ENCODE measurements at places on chromosomes 12 and 14.

- no peak for DNase-seq
Measured at GRCh38 chr12:121955258-121956237, 37.2 kb downstream of the CFAP251 start.

- DNase-seq, result peak; percentile 82
Measured at GRCh38 chr12:27179400-27180214, 64.5 kb upstream of the STK38L start.

GRCh38 chr14:69014829-69015259 lies 35.7 kb upstream of the ACTN1 start:
- no peak for DNase-seq

DNA sequence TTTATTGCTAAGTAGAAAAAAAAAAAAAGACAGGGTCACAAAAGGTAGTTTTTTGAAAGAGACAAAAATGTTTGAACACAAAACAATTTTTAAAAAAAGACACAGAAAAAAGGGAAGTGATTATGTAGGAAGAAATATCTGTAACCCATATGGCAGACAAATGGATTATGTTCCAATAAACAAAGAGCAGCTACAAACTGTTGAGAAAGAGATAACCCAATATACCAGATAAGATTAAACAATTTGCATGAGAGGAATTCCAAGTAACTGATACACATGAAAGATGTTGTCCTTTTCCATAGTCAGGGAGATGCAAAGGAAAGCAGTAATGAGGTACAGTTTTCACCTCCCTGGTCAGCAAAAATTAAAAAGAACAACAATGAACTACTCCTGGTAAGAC lies 44.9 kb downstream of the PTPRR start:
- DNase-seq, result no peak

GRCh38 chr12:71125949-71126348 lies 31.9 kb downstream of the TSPAN8 start:
- no peak for DNase-seq

DNA sequence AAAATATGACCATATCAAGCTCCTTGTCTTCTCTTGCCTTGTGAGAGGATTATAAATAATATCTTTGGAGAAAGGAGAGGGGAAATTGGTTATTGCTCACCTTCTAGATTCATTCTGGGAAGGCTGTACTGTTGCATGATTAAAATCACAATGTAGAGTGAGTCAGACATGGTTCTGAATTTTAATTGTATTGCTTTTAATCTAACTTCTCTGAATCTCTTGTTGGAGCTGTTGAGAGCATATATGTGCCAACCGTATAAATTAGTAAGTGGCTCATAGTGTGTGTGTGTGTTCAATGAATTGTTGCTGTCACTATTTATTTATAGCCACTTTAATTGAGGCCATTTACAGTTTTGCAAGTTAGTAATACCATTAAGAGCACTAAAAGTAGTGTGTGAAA lies 56.1 kb downstream of the KCNJ8 start:
- DNase-seq, result no peak

DNA sequence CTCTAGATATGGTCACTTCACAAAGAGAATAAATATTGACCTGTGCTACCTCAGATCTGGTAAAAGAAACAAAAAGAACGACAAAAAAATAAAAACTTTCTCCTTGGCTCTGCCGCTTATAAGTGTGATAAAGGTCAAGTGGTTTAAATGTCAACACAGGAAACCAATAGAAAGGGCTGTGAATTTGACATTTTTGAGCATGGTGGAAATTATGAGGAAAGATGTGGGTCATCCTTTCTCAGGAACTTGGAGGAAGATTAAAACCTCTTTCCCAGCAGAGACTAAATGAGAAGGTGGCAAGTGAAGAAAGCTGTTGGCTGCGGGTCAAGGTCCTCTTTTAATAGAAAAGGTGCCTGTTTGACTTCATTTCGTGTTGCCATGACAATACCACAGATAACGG lies 28.2 kb downstream of the TESPA1 start:
- no peak for DNase-seq

GRCh38 chr14:93693914-93694313 lies 94.4 kb downstream of the PRIMA1 start:
- DNase-seq, result no peak

- peak; percentile 50 for DNase-seq
Measured at GRCh38 chr14:35159742-35160409, 37.5 kb downstream of the PRORP start.

- DNase-seq, result no peak
Measured at GRCh38 chr14:83172363-83172762, 1638.7 kb upstream of the SEL1L start.

GRCh38 chr12:122081697-122082221 lies 3.2 kb downstream of the MLXIP start:
- peak; percentile 66 for DNase-seq

- no peak for DNase-seq
Measured at GRCh38 chr14:74195623-74196022, 43.6 kb upstream of the VSX2 start.

DNA sequence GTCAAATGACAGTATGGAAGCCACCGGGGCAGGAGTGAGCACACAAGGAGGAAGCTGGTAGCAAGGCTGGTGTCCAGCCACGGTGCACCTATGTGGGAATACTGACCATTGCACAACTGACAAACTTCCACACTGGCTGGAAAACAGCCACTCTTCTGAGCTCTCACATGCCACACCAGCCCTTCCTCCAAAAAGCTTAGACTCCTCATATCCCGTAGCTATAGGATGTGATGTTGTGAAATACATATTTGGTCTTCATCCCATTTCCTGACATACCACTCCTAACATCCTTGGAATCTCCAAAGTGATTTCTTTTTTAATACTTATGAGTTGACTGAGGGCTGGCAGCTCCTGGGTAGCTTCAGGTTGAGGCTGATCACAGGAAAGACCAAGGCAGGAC lies 103.6 kb downstream of the NTF3 start:
- DNase-seq, result no peak

- no peak for DNase-seq
Measured at GRCh38 chr12:67002720-67003119, 266.4 kb upstream of the CAND1 start.

DNA sequence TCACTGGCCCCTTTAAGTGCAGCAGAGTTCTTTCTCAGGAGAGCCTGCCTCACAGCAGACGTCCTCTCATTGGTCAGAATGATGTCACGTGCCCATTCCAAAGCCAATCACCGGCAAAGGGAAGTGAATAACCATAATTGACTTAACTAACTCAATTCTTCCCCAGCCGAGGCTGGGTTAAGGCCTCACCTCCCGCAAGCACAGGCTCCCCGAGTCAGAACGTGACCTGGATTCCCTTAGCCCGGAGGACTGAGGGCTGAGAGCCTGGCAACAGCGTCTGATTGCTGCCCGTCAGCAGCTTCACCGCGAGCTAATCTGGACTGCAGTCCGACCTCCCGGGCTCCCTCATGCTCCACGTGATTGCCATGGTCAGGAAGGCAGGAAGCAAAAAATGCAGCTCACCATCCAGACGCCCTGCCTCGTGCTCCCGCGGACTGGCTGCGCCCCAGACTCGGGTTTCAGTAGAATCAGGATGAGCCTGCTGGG lies 92.1 kb upstream of the FZD10 start:
- no peak for DNase-seq

- no peak for DNase-seq
Measured at GRCh38 chr12:49803693-49804450, 24.3 kb downstream of the NCKAP5L start.

GRCh38 chr12:127928615-127929571 lies 338.1 kb upstream of the TMEM132C start:
- DNase-seq, result no peak

DNA sequence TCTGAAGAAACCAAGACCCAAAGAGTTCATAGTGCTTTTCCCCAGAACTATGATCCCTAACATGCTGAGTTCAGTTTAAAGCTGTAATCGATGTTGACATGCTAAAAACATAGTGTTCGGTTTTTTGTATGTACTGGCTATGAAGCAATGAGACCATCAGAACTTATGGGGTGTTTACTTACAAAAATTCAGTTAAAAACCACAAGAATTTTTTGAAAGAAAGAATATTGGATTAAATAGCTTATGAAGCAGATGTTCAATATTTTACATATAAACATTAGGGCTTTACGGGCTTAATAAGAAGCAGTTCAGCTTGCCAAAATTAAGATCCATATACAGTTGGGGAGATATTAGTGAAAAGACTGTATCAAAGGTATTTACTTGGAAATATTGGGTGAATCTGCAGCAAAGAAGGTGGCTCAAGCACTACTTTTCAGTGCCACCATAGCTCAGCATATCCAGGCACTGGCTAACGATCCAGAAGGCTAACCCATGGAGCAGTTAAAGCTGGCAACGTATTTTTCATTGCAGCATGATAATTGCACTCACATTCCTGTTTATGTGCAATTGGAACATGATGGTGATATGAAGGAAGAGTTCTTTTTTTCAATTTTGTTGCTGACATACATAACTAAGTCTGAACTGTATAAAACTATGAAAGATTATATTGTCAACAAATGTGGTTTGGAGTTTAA lies 125.9 kb downstream of the EFCAB11 start:
- no peak for DNase-seq

DNA sequence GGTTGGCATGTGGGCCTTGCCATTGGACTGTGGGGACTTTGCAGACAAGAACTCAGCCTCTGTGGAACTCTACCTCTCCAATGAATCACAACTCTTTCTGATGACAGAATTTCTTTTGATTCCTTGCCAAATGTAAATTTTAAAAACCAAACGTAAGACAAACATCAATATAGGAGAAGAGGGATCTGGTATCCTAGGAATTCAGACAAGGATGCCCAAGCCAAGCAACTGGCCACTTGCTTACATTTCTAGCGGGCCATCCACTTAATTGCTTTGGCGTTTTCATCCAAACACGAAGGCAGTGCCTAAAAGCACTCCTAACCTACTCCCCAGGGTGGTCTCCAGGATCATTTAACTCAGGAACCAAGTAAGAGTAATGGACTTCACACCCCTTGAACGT lies 23.4 kb upstream of the RAB35 start:
- no peak for DNase-seq

DNA sequence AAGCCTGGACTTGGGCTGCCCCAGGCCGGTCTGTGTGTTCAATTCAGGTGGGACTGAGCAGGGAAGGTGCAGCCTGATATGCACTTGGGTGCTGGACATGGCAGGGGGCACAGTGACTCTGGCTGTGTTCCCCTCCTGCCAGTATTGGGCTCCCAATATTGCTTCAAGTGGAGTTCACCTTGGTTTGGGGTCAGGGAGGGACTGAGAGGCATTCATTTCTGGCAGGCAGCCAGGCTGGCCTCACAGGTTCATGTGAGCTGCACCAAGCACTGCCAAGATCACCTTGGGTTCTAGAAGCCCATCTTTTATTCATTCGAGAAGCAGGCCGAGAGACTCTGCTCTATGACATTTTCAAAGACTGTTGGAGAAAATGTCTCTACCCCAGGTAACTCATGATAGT lies 245.0 kb downstream of the CHST11 start:
- no peak for DNase-seq

DNA sequence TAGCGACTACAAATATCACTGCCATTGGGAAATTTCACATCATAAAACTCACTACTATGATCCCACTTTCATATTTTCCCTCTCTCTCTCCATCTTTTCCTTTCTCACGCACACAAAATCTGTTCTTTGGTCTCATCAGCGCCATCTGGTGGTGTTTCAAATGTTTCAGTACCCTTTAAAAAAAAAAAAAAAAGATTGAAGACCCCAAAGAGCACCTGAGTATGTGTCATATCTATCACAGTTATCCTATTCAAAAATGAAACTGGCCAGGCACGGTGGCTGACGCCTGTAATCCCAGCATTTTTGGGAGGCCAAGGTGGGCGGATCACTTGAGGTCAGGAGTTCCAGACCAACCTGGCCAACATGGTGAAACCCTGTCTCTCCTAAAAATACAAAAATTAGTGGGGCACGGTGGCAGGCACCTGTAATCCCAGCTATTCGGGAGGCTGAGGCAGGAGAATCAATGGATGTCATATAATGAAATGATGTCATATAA lies 72.4 kb downstream of the TTC9 start:
- DNase-seq, result peak; percentile 50

- no peak for DNase-seq
Measured at GRCh38 chr14:86310148-86310547, 780.2 kb downstream of the FLRT2 start.

GRCh38 chr12:12349711-12350665 lies at the start of gene MANSC1:
Gene MANSC1, minus strand, starts transcription at chr12:12350242. Its CDS starts 6,928 bp downstream, at chr12:12343314.
- DNase-seq, result peak; percentile 49

DNA sequence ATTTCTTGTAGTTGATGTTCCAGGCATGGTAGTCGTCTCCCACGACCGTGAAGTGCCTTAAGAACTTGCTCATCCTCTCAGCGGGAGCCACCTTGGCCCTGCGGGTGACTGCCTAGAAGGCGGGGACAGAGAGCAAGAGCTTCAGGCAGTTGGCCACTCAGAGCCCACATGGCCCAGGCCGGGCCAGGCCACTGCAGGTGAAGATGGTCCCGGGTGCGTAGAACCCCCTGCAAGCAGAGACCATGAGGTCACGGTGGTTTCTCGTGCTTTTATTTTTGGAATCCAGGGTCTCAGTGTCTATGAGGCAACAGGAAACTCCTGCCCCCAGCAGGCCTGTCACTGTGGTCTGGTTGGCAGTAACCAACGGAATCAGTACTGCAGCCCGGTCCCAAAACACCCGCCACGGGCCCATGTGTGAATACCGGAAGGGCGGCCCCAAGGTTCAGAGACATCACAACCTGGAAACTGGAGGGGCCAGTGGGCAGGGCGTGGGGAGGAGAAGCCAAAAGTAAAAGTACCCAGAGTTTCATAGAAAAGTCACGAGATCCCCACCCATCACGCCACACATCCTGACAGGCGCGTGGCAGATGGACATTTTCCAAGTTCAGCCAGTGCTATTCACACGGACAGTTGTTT lies 27.5 kb downstream of the HVCN1 start:
- peak; percentile 35 for DNase-seq

DNA sequence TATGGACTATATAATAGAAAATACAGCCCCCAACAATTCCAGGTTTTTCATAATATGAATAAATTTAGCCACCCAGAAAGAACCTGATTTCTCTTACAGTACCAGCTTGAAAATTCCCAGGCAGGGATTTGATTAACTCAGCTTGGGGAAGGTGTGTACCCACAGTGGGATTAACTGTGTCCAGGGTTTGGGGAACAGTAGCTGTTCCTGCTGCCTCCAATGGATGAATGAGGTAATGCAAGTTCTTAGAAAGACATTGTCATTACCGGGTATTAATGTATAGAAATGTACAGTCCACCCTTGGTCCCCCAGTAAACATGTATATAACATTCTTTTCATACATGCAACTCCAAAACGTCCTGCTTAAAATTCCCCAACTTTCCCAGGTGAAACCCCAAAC lies 115.6 kb downstream of the LRIG3 start:
- DNase-seq, result no peak

GRCh38 chr12:49808686-49809380 lies 19.4 kb downstream of the NCKAP5L start:
- no peak for DNase-seq

All from activated CD4-positive, alpha-beta T cell treated with anti-CD3 and anti-CD28 coated beads, Interleukin-2, Interleukin-4, amounts not matched to agents 100 ng/mL and 50 ng/mL, durations not matched to agents 16 hours and 8 hours (primary cell).